ENCODE measurements at places on chromosomes 7 and 10.
A peak's percentile ranks its signal among the peaks of the same experiment; 100 is the strongest.

- DNase-seq, result no peak
Observed at GRCh38 chr10:52499281-52499680, 185.2 kb downstream of the DKK1 start.

DNA sequence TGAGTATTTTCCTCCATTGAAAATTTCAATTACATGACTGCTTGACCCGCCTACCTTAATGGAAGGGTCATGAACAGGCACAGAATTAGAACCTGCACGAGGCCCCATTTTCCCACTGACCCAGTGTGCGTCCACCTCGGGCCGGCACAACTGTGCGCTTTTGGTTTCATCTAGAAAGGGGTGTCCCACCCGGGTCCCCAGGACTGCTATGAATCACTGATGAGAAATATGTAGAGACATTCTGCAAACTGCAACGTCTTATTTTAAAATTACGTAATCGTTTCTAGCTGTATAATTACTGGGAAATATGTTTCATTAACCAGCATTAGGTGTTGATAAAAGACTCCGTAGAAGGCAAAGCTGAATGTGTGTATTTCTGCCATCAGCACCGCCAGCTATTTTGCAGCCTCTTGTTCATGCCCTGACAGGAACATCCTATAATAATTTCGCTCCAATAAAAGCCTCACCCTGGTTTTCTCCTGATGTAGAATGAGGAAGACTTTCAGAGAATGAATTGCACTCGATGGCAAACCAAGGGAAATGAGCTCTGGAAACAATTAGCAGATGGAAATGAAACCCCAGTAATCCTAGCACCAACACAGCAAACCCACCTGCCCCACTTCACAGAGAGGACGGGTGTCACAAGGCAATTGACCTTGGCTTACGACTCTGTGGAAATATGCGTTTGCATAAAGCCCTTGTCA is 562.1 kb downstream of the DNAJB6 start:
- DNase-seq, result no peak

DNA sequence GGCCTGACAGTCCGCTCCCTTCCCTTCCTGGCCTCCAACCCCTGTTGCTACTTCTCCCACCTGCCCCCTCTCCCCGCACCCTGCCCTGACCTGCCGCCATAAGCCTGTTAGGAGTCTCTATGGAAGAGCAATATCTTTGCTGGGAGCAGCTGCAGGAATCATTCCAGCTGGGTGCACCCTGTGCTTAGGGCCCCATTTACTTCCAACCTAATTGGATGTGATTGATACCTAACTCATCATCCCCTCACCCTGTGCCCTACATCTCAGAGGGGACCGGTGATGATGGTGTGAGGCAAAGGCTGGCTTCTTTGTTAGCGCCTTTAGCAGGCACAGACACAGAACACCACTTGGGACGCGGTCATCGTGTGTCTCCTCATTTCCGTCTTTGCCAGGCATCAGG is 80.0 kb upstream of the FAM180A start:
- DNase-seq, result no peak

- no peak for DNase-seq
Observed at GRCh38 chr7:26048663-26049062, 103.3 kb upstream of the NFE2L3 start.

GRCh38 chr10:5888351-5888750 is 1.3 kb downstream of the ANKRD16 start:
- no peak for DNase-seq

DNA sequence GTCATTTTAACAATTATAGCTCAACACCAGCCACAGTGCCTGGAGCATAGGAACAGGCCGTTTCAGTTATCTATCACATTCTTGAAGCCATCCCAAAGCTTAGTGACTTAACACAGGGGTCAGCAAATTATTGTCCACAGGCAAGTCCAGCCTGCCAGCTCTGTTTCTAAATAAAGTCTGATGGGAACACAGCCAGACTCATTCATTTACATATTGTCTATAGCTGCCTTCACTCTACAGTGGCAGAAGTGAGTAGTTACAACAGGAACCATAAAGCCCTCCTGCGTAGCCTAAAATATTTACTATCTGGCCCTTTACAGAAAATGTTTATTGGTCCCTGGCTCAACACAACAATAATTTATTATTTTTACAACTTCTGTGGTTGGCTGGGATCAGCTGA is 407.5 kb upstream of the AUTS2 start:
- DNase-seq, result no peak

- no peak for DNase-seq
Observed at GRCh38 chr7:150982351-150982750, 4.2 kb upstream of the KCNH2 start.

- DNase-seq, result no peak
Observed at GRCh38 chr7:135282561-135283254, 49.1 kb downstream of the STRA8 start.

GRCh38 chr10:3538291-3538655 is 246.7 kb downstream of the KLF6 start:
- DNase-seq, result no peak

DNA sequence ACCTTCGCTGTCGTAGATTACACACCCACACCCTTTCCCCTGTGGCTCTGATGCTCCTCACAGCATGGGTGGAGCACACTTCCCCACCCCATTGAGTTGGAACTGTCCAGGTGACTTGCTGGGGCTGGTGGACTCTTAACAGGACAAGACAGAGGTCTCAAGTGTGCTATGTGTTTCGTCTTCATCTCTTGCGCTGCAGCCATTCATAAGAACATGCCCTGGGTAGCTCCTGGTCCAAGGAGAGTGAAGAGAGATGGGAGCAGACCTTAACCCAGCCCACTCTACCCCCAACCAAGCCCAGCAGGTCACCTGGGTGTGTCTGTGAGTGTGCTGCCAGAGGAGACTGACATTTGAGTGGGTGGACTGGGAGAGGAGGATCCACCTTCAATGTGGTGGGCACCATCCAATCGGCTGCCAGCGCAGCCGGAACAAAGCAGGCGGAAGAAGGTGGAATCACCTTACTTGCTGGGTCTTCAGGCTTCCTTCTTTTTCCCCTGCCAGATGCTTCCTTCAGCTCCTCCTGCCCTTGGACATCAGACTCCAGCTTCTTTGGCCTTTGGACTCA is 112.4 kb downstream of the HTR5A start:
- no peak for DNase-seq

- no peak for DNase-seq
Observed at GRCh38 chr7:33837356-33837851, 67.9 kb upstream of the BMPER start.

DNA sequence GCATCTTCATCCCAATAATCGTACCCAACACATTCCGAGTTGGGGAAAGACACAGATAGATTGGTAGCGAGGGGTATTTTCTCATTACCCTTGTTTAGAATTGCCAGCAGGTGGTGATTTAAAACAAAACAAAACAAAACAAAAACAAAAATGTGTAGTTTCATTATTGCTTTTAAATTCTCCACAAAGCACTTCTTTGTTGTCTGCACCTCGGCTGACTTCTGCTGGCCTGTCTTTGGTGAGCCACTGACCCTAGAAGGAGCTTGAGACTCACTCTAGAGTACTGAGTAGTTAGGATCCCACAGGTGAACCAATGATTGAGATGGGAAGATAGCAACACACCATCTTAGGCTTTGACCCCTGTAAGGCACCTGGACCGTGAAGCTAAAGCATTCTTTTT is 105.4 kb upstream of the BET1 start:
- DNase-seq, result no peak

DNA sequence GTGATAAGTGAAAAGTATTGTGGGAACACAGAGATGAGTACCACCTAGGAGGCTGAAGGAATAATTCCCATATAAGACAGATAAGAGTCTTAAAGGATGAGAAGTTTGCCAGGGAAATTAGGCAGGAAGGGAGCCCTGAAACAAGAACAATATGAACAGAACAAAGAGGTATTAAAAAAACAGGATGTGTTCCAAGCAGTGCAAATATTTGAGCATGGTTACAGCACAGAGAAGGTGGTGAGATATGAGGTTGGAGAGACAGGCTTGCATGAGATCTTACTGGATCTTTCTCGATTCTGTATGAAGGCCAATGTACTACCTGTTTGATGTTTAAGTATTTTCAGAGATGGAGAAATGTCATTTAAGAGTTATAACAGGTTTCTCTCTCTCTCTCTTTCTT is 20.3 kb downstream of the TAC1 start:
- no peak for DNase-seq

DNA sequence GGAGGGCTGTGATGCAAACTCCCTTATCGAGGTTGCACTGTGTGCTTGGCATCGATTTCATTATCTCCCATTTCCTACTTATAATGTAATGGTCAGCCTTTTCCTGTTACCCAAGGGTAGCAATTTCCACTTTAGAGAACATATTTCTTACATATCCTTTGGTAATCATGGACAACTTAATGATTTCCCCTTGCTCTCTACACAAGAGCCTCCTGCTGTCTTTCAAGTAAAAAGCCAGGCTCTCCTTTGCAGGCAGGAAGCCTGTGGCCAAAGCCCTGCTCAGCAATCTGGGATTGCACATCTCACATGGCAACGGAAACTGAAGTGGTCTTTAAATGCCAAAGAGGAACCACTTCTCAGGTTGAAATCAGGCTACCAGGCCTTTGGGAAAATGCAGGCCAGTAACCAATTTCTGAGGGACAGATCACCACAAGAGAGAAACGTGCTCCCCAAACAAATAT is 86.7 kb upstream of the IKZF1 start:
- DNase-seq, result no peak

DNA sequence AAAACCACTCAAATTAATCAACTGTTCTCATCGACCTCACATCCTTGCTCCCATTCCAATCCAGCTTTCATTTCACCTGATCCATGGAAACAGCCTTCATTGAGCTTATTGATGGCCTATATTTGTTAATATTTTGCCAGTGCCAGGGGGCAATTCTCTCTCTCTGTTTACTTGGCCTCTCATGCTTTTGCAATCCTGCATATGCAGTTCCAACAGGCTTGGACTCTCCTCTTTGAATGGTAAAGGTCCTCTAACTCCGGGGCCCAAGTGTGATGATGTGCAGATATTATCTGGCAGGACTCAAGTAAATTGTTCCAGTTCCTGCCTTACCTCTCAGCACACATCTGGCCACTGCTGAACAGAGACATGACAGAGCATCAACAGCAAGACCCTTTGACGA is 67.3 kb downstream of the ZNF783 start:
- no peak for DNase-seq

DNA sequence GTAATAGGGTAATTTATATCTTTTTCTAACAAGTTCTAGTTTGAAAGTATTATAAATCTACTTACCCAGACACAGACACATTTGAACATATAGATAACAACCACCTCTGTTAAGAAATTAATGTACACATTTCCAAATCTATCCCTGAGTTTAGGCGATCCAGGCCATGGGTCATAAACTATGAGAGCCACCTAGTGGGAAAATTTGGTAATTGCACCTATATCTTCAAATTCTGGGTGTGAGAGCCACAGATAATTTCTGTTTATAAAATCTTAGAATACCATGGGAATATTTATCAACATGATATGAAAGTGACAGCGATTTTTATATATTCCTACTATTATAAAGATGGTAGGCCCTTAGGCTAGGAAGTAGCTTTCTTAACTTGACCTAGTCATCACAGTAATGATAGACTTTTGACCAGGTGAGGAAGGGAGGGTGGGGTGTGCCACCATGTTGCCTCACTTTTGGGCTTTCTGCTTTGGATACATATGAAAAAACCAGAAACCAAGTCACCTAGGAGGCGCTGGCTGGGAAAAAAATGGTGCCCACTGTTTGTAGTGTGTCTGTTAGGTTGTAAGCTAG is 8.0 kb upstream of the EPHA1 start:
- DNase-seq, result no peak

DNA sequence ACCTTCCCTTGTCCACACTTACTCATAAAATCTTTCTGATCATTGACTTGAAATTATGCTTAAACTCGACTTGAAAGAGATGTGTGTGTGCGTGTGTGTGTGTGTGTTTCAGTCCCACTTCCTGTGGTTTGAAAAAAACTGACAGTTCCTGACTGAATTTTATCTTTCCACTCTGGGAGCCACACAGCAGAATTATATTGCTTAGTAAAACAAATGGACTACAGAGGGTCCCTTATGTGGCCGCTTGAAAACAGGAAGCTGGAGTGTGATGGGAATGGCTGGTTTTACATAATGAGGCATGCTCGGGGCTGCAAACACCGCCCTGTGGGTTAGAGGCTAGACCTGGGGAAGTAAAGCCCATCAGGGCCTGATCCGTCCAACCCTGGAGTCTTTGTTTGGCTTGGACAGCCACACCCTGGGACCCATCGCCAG is 54.8 kb downstream of the LYZL1 start:
- DNase-seq, result no peak

DNA sequence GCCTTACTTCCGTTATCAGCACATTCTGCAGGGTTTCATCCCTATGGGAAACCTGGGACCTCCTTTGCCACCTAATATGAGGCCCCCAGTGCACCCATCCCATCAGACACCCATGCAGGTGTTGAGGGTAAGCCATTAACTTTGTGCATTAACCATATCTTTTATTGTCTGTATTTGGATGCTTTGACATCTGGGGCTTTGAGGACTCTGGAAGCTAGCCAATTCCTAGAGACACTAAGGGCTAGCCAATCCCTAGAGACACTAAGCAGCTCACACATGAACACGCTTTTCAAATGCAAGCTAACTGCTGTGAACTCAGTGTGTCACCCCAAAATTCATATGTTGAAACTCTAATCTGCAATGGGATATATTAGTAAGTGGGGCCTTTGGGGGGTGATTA is 272.5 kb upstream of the COBL start:
- DNase-seq, result no peak

DNA sequence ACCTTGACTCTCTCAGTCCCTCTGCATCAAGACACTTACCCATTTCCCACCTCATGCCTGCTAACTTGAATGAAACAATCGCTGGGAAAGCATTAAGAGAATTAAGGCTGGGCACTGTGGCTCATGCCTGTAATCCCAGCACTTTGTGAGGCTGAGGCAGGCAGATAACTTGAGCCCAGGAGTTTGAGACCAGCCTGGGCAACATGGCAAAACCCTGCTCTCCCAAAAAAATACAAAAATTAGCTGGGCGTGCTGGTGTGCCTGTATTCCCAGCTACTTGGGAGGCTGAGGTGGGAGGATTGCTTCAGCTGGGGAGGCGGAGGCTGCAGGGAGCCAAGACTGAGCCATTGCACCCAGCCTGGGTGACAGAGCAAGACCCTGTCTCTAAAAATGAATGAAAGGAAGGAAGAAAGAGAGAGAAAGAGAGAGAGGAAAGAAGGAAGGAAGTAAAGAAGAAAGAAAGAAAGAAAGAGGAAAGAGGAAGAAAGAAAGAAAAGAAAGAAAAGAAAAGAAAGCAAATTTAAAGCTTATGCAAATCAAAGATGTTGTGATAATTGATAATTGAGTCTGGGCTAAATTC is 646 bp downstream of the SERPINE1 start:
- no peak for DNase-seq

GRCh38 chr10:28939281-28940157 is 262.2 kb downstream of the BAMBI start:
- DNase-seq, result peak; percentile 4

DNA sequence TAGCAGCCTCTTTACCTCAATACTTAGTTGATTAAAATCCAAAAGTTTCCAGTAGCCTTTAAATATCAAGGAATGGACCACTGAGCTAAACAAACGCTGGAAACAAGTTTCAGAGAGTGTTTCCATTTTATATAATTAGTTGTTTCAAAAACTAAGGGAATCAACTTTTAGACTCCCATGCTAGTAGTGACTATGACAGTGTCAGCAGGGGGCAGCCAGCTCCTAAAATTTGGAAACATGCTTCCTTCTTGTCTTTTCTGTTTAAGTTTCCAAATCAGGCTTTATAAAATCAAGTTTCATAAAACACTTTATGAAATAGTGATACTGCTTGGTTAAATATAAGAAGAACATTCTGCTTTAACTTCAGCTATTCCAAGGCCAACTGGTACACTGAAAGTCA is 138.2 kb upstream of the TMEM229A start:
- peak; percentile 2 for DNase-seq

- DNase-seq, result no peak
Observed at GRCh38 chr7:108581655-108582491, 12.2 kb downstream of the DNAJB9 start.

GRCh38 chr10:71268247-71268691 is 50.8 kb upstream of the SLC29A3 start:
- DNase-seq, result no peak
